ENCODE measurements at places on chromosomes 12 and 14.
A peak's percentile ranks its signal among the peaks of the same experiment; 100 is the strongest.

DNA sequence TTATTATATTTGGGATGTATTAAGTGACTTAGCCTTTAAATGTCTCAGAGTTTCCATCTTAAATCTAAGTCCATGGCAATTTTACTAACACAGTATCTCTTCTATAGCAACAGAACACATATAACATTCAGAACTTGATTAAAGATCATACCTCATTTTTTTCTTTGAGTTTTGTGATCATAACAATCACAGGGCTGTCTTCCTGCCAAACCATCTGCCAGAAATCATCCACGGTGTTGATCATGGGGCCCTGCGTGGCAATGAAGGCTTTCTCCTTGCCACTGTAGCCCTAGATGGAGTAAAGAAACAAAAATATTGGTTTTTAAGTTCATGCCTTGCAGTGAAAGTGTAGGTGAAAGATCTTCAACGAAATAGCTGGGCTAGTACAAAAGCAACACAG is 46.7 kb upstream of the PTPRB start:
- no peak for DNase-seq

GRCh38 chr12:75550401-75551240 is 39.2 kb upstream of the KRR1 start:
- DNase-seq, result no peak

GRCh38 chr12:1932264-1932777 is 13.9 kb upstream of the CACNA2D4 start:
- DNase-seq, result no peak

- DNase-seq, result no peak
Observed at GRCh38 chr14:32142341-32142740, 59.5 kb upstream of the RNU6-7 start.

GRCh38 chr14:34204774-34205173 is 253.9 kb upstream of the EGLN3 start:
- no peak for DNase-seq

DNA sequence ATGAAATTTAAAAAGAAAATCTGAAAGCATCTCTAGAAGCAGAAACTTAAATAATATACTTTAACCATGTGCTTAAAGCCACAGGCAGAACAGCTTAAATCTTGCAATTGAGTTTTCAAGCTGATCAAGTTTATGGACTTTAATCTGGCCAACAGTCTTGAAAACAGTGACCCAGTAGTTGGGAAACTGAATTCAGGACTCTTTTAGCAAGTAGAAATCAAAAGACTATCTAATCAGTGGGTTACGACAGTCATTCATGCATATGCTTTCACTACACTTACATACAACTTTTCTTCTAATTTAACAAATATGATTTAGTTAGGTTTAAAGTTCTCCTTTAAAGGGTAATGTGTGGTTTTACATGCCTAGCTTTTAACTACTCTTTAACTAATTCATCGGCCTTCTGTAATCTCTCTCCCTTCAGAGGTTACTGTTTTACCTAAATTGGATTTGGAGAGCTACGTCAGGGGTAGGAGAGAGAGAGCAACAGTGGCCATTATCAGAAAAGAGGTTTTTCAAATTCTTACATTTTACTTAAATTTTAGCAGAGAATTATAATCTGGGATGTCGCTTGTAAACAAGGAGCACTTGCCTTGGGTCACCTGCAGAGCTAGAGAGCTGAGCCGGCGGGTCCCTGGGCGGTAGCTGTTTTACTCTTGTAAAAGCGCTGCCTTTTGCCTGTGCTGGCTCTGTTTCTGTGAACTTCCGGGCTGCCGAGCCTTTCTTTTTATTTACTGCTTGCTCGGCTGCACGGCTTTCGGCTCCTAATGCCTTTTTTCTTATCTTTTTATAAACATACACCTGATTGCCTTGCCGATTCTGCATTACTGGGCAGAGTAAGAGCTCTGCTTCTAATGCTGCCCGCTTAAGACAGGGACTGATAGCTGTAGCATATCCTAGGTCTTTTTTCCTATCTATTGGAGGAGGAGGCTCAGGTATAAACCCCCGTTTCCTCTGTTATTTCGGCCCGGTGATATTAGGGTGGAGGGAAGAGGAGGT is 17.4 kb upstream of the LYZ start:
- peak; percentile 50 for DNase-seq

GRCh38 chr12:4215229-4216186 is 58.1 kb upstream of the CCND2 start:
- DNase-seq, result no peak

DNA sequence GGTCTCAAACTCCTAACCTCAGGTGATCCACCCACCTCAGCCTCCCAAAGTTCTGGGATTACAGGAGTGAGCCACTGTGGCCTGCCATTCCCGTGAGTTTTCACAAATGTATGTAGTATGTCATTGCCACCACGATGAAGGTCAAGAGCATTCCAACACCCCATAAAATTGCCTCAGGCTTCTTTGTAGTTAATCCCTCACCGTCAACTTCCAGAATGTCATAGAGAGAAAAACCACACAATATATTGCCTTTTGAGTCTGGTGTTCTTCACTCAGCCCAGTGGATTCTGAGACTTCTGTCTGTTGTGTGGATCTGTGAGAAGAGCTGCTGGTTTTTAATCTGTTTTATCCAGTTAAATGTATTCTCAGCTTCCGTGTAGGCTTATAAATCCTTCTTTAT is 12.6 kb upstream of the CFAP251 start:
- DNase-seq, result no peak

DNA sequence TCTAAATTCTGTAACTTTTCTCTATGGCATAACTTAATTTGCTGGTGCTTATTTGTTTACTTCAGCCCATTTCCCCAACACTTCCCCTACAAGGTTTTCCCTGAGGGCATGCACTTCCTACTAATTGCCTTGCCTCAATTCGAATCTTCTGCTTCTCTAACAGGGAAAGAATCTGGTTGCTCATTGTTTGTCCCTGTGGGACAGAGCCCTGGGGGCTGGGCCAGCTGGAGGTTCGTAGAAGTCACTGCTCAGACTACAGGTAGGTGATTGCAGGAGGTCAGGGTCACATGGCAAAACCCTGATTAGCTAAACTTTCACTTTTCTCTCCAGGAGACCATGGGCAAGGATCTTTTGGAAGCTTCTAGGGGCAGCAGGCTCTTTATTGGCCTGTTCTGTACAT is 72.0 kb downstream of the ZFC3H1 start:
- DNase-seq, result no peak

GRCh38 chr12:4386801-4387200 is 7.3 kb upstream of the FGF23 start:
- no peak for DNase-seq

- no peak for DNase-seq
Observed at GRCh38 chr14:65032319-65032718, 45.6 kb downstream of the FNTB start.

DNA sequence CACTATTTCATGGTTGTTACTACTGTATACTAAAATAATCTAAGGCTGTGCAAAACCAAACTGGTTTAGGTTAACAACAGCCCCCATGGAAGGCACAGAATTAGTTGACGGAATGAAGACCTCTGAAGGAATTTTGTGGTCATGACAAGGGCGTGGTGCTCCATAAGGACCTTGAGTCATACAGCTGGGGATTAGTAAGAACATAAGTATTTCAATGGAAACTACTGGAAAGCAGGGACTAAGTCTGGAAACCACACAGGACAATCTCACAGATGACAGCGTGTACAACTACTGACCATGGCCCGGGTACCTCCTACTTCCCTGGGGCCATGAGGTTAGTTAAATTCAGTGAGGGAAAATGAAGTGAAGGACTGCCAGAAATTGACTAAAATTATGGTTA is 98.5 kb upstream of the PLEKHA5 start:
- peak; percentile 77 for DNase-seq

DNA sequence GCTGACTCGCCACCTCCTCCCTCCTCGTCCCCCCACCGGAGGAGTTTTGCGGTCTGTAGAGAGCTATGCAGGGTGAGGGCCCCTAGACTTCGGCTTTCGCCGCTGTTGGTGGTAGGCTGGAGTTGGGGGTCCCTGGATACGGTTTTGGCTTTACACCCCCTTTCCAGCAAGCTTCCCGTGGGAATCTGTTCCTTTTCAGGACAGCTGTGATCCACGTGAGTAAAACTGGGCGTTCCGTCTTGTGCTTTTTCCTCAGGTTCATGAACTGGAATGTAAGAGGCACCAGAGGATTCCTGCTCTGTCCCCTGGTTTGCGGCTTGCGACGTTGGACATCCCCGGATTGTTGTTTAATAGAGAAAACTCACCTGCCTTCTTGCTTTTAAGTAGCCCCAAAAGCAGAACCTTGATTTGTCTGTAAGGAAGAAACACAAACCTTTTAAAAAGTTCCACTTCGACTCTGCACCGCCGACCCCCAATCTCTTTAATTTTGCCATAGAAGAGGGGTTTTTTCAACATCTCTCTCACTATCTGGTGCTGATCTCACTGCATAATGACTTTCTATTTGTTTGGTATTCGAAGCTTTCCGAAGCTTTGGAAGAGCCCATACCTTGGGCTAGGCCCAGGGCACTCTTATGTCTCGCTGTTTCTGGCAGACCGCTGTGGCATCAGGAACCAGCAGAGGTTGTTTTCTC is 490 bp downstream of the PRORP start:
- peak; percentile 5 for DNase-seq

DNA sequence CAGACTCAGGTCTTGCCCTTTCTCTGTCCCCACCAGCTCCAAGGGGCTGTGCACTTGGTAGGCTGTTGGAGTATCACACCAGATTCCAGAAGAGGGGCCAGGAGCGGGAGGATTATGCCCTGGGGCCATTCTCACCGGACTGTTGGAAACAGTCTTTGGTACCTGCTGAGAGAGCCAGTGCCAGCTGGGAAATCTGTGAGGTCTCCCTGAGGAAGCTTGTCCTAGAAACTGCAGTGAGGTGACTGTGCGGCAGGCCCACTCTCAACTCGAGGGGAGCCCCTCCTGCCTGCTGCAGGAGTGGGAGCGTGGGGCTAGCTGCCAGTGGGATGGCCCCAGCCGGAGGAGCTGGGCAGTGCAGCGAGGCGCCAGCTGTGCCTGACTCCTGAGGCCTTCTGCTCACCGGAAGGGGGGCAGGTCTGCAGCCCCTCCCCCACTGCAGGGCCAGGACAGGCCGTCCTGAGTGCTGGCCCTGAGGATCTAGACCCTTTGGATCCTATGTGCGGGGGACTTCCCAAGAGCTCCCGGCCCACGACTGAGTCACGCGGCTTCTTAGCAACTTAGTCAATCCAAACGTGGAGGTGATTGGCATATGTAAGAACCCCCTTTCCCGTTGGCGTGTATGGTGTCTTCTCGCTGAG is 295.2 kb downstream of the CACNA1C start:
- no peak for DNase-seq

DNA sequence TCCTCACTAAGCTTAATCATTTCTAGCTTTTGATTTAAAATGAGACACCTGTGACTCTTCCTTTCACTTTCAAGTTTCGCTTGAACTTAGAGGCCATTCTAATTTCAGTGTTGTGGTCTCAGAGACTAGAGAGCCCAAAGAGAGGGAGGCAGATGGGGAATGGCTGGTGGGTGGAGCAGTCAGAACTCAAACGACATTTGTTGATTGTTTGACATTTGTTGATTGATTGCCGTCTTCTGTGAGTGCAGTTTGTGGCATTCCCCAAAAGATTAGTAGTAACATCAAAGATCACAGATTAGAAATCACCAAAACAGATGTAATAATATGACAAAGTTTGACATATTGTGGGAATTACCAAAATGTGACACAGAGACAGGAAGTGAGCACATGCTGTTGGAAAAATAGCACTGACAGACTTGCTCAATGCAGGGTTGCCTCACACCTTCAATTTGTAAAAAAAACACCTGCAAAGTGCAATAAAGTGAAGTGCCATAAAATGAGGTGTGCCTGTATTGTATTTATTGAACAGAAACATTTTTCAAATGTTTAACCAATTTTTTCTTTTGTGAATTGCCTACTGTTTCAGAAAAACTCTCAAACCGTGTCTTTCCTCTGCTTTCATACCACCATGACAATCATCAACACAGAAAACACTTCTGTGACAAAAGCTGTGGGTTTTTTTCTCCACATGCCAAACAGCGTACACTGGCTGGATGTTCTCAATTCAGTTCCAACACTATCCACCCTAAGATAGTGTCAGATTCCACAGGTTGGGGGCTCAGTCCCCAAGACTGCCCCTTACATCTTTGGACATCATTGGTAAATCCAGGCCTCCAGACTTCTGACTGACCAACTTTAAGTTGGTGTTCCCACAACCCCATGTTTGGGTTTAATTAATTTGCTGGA is 376.3 kb upstream of the RGS6 start:
- peak; percentile 36 for DNase-seq

DNA sequence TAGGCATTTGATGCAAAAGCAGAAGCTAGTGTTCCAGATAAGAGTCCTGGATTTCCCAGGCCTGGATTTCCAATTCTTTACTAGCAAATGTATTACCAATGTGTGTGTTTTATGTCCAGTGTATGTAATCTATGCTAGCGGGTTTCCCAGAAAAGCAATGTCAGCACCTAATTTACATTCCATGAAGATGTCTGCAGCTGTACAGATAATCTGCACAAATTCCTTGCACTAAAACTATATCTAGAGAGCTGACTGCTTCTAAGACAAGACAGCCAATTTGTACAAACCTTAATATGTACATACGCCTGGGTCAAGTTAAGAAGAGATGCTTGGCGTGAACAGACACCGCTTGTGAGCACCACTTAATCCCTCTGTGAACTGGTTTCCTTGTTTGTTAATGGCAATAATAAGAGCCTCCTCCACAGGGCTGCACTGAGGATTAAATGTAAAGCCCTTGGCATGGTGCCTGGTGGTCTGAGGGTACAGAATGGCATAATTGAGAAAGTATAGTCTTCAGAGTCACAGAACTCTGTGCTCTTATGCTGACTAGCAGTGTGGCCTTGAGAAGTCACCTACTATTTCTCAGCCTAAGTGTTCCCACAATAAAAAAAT is 185.6 kb downstream of the EPS8 start:
- no peak for DNase-seq

GRCh38 chr12:92436856-92437255 is 265.9 kb upstream of the PLEKHG7 start:
- DNase-seq, result no peak

- DNase-seq, result no peak
Observed at GRCh38 chr12:207804-208203, 6.2 kb downstream of the SLC6A12 start.

GRCh38 chr14:97185186-97185585 is 388.0 kb downstream of the VRK1 start:
- peak; percentile 22 for DNase-seq

DNA sequence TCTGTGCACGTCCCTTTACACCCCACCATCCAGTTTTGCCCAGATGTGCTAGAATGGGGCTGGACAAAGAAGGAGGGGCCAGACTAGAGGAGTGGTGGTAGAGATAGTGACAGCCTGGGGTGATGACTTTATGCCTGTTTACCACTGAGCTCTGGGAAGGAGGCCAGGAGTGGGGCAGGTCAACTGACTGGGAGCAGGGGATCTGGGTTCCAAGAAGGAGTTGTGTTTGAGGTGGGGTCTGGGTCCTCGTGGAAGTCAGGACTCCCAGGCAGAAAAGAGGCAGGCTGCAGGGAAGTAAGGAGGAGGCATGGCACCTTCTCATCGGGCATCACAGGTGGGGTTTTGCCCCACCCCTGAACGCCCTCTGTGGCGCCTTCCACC is 315 bp downstream of the LTB4R2 start:
- DNase-seq, result no peak

- DNase-seq, result peak; percentile 18
Observed at GRCh38 chr12:40011775-40012129, 94.1 kb downstream of the SLC2A13 start.

- no peak for DNase-seq
Observed at GRCh38 chr12:20450591-20451180, 82.3 kb downstream of the PDE3A start.

Data from ACHN (cell line).